ENCODE measurements at places on chromosomes 3 and 15.

GRCh38 chr3:156421534-156421933 is 133.4 kb downstream of the SSR3 start:
- no peak for DNase-seq

- DNase-seq, result no peak
Measured at GRCh38 chr3:32888739-32889138, 62.7 kb upstream of the CCR4 start.

GRCh38 chr3:46926871-46927717 is 49.5 kb downstream of the CCDC12 start:
- DNase-seq, result no peak

- no peak for DNase-seq
Measured at GRCh38 chr3:183328823-183329222, 75.8 kb downstream of the B3GNT5 start.

DNA sequence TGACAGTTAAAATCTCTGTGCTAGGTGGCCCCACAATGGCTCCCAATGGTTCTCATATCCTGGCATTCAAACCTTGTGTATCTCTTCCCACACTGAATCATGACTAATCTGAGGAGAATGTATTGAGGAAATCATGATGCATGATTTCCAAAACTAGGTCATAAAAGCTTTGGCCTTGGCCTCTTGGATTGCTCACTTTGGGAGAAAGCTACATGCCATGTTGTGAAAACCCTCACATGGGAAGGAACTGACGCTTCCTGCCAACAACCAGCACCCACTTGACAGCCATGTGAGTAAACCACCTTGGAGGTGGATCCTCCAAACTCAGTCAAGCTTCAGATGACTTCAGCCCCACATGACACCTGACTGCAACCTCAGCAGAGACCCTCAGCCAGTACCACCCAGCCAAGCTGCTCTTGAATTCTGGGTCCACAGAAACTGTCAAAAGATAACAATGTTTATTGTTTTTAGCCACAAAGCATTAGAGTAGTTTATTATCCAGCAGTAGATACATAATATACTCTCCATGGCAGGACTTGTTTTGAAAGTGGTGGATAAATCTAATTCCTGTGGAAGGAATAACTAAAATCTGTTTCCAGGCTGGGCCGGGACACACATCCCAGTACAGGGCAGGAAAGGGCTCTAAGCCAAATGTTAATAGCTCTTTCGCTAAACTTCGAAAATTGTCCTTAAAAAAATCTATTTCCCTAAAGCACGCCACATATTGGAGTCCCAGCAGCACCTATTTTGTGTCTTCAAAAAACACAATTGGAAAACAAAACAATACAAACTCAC is 1.0 kb upstream of the ZNF620 start:
- no peak for DNase-seq

DNA sequence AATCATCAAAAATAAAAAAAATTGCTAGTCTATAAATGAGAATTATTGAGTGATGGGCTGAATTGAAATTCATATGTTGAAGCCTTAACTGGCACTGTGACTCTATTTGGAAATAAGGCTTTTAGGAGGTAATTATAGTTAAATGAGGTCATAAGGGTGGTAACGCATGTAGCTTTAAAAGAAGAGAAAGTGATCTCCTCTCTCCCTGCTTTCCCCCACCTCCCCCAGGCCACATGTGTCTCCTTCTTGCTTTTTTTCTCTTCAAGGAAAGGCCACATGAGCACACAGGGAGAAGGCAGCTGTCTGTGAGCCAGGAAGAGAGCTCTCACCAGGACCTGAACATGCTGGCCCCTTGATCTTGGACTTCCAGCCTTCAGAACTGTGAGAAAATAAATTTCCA is 48.2 kb upstream of the ARPP19 start:
- no peak for DNase-seq

DNA sequence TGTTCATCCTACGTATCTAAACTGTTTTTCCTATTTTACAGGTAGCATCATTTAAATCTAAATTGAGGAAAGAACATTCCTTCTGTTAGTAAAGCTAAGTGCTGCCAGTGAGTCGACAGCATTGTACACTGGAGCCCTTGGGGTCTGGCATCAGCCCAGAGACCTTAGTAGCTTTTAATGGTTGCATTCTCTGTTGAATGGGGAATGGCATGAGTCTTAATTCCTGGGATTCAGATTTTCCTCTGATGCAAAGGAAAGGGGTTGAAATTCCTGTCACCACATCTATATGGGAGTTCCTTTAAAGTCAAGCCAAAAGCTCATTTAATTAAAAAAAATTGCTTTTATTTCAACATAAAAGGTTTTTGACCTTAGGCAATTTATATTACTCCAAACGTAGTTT is 148.4 kb upstream of the GBE1 start:
- no peak for DNase-seq

DNA sequence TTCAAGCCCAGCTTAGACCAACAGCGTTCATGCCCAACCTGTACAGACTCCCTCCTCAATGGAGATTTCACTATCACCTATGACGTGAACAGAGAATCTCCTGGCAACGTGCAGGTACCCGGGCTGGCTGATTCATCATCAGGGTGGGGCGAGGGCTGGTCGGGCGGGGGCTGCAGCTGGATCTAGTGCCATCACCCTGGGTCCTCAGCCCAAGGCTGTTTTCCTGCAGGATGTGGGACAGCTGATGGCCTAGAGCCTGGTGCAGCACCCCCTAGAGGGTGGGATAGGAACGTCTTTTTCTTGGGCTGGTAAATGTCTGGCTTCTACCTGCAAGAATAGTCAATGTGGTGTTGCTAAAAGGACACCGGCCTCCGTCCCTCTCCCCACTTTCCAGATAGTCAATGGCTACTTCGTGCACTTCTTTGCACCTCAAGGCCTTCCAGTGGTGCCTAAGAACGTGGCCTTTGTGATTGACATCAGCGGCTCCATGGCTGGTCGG is 4.4 kb downstream of the ITIH3 start:
- DNase-seq, result no peak

DNA sequence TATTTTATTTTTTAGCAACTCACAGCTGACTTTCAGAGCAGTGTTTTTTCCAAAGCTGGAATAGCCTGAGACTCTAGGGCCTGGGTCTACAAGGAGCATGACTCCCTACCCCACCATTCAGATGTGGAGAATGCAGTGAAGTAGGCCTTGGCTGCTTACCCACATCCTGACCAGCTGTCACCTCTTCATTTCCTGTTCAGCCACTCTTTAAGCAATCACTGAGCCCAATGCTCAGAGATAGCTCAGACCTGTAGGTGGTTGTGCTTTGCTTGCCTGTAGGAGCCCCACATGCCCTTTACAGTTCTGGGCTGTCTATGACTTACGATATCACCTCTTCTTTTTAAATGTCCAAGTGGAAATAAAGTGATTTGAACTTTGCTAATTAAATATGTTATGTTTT is 148.1 kb downstream of the NEK11 start:
- peak; percentile 7 for DNase-seq

DNA sequence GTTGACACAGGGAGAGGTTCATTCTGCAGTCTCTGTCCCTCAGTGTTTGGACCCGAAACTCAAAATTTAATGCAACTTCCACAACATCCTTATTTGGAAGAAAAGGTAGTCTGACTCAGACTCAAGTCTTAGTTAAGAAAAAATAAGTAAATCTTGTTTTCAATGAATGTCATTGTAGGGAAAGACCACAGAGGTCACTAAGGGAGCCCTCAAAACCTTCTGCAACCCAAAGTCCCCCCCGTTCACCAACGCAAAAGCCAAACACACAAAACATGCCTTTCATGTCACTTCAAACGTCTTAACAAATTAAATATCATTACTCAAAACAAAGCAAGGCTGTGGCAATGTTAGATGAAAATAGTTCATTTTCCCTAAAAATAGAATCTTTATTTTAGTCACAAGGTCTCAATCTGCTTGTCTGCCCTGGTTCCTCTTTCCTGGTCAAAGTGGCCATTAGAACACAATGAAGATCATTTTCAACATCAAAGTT is 20.9 kb upstream of the SSUH2 start:
- no peak for DNase-seq

GRCh38 chr15:64232400-64232799 is 69.6 kb upstream of the PPIB start:
- DNase-seq, result no peak

DNA sequence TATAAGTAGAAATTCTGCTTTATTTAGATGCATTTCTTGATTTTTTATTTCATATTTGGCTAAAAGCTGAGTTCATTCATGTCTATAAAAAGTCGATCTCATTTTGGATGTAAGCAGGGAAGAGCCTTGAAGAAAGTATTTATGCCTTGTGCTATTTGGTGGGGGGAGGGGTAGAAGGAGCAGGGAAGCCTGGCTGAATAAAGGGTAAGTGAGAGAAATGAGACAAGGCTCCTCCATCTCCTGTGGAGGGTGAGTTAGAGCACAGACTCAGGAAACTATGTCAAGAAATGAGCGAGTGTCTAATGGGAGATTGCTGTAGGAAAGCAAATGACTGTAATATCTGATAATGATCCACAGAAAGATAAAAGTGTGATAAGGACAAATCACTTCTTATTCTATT is 121.8 kb upstream of the ATP11B start:
- DNase-seq, result no peak

GRCh38 chr3:189138901-189139610 is 32.7 kb upstream of the TPRG1 start:
- DNase-seq, result no peak

GRCh38 chr3:178002113-178002512 is 534.1 kb upstream of the KCNMB2 start:
- DNase-seq, result no peak

DNA sequence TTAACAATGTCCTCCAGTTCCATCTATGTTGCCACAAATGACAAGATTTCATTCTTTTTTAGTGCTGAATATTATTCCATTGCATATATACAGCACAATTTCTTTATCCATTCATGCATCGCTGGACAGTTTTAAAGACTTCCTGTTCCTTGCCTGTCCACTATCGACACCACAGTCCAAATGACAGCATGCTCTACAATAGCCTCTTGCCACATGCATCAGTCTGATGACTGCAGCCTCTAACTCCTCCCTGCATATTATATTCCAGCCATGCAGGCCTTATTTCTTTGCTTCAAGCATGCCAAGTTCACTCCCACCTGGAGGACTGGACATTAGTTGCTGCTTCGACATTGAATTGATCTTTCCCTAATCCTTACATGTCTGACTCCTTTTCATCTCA is 306.2 kb downstream of the FOXP1 start:
- DNase-seq, result no peak

GRCh38 chr15:90743407-90743806 is 26.3 kb downstream of the BLM start:
- DNase-seq, result no peak

- no peak for DNase-seq
Measured at GRCh38 chr3:43505351-43505750, 116.5 kb downstream of the ANO10 start.

- DNase-seq, result no peak
Measured at GRCh38 chr3:186108106-186108940, 566 bp downstream of the ETV5 start.

GRCh38 chr15:83115410-83115809 is 8.0 kb downstream of the TM6SF1 start:
- no peak for DNase-seq

DNA sequence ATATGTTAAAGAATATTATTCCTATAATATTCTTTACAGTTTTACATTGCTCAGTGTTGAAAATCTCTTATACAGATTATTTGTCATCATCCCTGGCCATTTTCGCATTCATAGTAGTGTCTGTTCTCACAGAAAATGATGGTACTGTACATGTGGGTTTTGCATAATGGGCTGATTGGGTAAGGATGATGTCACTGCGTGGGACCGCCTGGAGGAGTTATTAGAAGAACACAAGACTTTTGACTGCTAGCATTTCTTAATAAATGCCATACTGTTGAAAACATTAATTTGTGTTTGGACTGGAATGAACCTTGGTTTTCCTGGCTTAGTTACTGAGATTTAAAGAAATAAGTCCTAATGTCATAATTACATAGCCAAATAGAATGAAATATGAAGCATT is 20.3 kb downstream of the LRCH3 start:
- no peak for DNase-seq

GRCh38 chr3:68336042-68336441 is 596.3 kb downstream of the TAFA4 start:
- no peak for DNase-seq

DNA sequence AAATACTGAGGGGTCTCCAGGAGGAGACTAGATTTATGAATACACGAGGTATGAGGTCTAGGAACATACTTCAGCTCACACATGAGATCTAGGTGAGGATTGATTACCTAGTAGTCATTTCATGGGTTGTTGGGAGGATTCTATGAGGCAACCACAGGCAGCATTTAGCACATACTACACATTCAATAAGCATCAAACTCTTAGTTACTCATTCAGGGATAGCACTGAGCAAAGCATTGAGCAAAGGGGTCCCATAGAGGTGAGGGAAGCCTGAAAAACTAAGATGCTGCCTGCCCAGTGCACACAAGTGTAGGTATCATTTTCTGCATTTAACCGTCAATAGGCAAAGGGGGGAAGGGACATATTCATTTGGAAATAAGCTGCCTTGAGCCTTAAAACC is 4.5 kb downstream of the CCR5 start:
- no peak for DNase-seq

GRCh38 chr3:8571256-8571655 is 69.6 kb downstream of the LMCD1 start:
- no peak for DNase-seq

- no peak for DNase-seq
Measured at GRCh38 chr3:16607718-16608117, 2.5 kb upstream of the DAZL start.

All from T-helper 2 cell (primary cell).